ENCODE measurements at places on chromosomes 11 and 22.

DNA sequence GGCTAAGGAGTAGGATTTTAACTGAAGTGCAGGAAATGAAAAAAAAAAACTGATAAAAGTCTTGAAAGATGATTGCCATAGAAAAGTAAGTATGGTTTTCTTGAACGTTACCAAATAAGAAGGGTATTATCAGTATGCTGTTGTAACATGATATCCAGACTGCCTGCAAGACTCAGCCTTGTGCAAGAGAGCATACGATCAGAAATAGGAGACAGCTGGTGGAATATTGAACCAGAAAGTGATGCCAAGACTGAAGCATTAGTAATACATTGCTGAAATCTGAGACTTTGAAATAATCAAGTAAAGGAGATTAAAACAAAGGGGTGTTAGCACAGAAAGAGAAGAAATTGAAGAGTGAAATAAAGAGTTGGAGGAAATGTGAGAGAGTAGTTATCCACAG is 452.7 kb upstream of the CNTN5 start:
- no peak for DNase-seq

GRCh38 chr11:134780486-134781147 is 368.6 kb upstream of the B3GAT1 start:
- DNase-seq: no peak

DNA sequence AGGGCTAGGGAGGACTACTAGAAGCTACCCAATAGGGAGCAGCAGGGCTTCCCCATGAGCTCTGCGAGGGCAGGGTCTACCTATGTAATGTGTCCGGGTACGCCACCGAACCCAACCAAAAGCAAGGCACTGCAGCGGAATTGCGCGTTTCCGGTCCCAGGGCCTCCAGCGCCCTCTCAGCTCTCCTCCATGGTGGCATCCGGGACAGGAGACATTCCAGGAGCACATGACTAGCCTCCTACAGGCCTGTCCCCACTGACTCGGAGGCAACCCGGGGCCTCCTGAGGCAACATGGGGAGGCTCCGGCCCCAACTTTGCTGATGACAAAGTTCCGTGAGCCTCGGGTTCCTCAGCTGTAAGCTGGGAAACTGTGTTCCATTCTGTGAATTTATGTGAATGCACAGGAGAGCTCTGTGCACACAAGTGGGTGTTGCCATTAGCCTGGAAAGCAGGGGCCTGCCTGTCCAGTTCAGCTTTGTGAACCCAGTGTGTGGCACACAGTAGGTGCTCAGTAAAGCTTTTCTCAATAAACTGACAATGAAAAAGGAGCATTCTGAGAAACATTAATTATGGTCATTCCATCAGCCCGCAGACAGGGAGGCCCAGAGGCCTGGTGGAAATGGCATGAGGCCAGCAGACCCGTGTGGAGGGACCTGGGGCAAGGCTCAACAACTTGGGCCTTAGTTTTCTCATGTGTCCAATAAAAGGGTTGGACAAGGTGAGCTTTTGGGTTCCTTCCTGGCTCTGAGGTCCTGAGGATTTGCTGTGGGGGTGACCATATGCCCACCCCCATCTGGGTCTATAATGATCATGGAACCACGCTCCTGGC is 50.3 kb downstream of the CHRDL2 start:
- DNase-seq: no peak

DNA sequence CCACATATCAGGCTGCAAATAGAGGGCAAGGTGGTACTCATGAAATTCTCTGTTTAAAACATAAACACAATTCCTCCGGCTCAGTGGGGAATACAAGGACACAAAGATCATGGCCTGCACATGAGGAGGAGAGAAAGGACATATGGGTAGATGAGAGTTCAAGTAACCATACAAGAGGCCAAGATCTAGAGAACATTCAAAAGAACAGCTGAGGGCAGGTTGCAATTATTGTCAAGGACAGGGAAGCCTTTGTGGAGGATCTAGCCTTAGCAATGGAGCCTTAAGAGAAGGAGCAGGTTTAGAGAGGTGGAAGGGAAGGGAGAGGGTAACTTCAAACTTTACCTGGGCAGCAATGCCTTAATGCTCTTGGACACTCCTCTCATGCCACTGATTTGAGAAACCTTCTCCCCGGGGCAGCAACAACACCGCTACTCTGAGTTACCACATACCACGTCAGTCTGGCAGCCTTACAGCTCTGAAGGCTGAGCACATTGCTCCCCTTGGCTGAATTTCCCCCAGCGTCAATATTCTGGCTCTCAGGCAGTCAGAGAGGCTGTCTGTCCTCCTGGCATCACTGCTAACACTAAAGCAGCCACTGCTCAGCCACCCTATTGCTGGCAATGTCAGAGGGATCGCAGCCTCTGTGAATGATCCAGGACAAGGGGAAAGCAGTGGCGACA is 55.5 kb downstream of the CLPB start:
- no peak for DNase-seq

DNA sequence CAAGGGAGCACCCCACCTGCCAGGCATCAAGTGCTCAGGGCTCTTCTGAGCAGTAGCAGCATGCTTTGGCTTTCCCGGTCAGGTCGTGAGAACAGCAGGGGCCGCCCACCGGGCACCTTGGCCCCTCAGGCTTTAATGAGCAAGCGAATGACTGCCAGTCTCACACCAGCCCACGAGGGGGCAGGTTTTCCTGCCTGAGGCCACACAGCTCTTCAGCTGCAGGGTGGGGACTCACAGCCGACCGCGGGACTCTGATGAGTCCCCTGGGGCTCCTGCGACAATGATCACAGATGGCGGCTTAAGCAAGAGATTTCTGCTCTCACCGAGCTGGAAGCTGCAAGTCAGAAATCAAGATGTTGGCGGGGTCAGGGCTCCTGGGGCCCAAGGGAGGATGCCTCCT is 14.3 kb upstream of the FGF19 start:
- DNase-seq: no peak

- DNase-seq: no peak
These were observed 45.7 kb downstream of the SHISAL1 start for GRCh38 chr22:44266796-44267760.

DNA sequence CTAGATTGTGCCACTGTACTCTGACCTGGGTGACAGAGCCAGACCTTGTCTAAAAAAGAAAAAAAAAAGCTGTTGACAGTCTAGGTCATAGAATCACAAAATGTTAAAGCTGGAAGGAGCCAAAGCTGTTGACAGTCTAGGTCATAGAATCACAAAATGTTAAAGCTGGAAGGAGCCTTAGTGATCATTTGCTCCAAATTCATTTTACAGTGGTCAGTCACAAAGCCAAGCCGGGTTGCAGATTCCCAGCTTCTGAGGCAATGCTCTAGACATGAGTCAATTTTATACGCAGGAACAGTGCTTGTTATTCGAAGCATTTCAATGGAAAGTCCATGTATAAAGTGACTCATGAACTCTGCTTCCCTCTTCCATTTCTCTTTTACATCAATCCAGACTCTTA is 47.4 kb downstream of the SYT13 start:
- DNase-seq: no peak

- no peak for DNase-seq
These were observed 14.7 kb downstream of the MPEG1 start for GRCh38 chr11:59197991-59198390.

GRCh38 chr11:424232-424631 is 9.4 kb upstream of the SIGIRR start:
- DNase-seq: no peak

DNA sequence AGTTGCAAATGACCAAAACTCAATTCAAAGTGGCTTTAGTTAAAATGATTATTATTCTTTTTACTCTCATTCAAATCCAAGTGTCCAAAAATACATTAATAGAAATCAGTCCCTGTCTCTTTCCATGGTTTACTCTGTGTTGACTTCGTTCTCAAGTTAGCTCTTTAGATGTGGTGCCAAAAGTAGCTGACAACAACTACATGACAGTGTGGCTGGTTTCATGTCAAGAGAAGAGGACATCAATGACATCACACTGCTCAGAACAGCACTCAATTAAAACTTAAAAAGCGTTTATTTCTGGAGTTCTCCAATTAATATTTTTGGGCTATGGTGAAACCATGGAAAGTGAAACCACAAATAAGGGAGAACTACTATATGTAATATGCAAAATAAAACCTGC is 1746.9 kb downstream of the LRRC4C start:
- no peak for DNase-seq

DNA sequence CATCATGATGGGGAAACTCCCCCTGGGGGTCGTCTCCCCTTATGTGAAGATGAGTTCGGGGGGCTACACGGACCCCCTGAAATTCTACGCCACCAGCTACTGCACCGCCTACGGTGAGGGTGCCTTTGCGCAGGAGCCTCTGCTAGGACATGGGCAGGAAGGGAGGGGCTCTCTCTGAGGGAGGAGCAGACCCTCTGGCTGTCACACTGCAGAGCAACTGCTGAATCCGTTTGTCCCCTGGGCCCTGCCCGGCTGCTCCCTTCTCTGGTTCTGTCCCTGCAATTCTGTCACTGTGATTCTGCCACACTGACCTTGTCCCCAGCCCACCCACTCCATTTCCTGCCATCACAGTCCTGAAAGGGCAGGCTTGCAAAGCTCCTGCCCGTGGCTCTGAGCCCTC is 26.7 kb upstream of the LRRC10B start:
- DNase-seq: no peak

DNA sequence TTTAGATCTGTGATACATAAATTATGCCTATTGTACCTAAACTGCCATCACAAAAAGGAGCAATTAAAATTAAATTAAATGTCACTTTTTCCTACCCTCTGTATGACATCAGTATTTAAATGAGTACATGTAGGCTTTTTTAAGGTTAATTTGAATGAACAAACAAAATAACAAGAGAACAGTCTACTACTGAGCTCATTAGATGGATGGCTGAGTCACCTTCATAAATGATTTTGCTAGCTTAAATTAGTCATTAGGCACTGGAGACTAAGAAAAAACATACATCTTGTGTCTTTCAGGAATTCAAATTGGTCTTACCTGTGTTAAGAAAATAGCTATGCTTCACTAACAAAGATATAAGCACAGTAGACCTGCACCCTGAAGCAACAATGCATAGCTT is 153.6 kb downstream of the RCN1 start:
- DNase-seq: no peak

GRCh38 chr11:69166218-69167115 is 10.7 kb downstream of the SMIM38 start:
- DNase-seq: no peak

- no peak for DNase-seq
These were observed 171.1 kb downstream of the COMMD9 start for GRCh38 chr11:36118084-36118483.

GRCh38 chr11:117538263-117539135 is 210.8 kb downstream of the CEP164 start:
- DNase-seq: no peak

DNA sequence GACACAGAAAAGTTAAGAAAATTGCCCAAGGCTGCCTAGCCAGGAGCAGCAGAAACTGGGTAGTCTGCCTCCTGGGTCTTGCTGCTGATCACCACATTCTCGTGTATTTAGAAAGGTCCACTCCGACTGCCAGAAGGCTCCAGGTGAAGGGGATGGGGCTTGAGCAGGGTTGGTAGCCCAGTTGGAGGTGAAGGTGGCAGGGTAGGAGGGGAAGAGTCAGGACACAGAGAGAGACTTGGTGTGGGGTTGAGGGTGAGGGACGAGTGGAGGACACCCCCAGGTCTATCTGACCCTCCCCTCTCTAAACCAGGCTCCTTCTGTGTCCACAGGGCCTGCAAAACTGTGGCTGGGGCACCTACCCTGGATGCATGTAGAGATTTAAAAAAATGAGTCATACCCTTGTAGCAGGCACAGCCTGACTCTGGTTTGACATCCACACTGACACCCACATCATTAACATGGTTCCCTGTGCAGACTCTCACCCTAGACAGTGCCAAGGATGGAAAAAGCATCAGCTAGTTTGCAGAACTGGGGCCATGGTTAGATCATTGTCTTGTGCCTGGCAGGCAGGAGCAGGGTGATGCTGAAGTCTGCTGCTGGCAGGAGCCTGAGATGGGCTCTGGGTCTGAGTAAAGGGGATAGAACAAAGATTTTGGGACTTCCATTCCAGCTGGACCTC is 273.2 kb downstream of the TENM4 start:
- DNase-seq: no peak

DNA sequence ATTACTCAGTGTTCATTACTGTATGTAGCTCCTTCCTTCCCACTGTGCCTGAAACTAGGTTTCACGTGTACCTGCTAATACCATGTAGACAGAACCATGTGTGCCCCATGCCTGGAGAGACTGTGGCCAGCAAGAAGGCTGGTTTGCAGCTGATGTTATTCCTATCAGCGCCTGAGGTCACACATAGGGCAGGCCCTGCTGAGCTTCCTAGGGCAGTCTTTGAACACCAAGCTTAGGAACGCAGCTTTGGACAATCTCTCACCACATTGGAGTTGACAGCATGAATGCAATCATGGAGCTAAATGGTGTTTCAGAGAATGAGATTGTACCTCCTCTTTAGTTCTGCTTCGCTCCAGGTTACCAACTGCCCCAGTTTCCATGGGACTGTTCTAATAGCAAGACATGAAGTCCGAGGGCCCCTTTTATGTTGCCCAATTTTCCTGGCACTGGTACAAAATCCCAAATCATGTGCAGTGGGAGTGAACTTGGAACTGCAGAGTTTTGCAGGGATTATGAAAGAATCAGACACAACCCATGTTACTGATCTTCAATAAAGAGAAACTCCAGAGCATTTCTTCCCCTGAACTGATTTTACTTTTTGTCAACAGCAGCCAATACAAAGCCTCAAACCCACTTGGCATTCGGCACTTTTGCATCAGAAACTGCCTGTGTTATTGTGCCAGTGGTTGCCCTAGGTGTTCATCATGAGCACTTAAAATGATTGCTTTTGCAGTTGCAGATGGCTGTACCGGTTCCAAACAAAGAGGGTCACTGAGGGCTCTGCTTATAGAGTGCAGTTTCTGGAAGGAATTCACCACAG is 154.2 kb upstream of the TTC12 start:
- DNase-seq: no peak

DNA sequence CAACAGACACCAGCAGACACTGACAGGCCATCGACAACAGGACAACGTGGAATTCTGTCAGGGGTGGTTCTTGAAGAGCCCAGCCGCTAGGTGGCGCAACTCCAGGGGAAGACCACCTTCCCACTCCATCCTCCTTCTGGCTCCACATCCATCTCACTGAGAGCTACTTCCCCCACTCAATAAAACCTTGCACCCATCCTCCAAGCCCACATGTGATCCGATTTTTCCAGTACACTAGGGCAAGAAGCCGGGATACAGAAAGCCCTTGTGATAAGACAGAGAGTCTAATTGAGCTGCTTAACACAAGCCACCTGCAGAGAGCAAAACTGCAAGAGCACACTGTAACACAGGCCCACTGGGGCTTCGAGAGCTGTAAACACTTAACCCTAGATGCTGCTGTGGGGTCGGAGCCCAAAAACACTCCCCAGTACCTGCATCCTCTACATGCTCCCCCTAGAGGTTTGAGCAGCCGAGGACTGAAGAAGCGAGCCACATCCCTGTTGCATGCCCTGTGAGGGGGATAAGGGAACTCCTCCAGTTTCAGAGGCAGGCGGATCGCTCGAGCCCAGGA is 11.5 kb upstream of the RAB39A start:
- no peak for DNase-seq

GRCh38 chr22:24523873-24524272 is 28.7 kb downstream of the UPB1 start:
- DNase-seq: no peak

DNA sequence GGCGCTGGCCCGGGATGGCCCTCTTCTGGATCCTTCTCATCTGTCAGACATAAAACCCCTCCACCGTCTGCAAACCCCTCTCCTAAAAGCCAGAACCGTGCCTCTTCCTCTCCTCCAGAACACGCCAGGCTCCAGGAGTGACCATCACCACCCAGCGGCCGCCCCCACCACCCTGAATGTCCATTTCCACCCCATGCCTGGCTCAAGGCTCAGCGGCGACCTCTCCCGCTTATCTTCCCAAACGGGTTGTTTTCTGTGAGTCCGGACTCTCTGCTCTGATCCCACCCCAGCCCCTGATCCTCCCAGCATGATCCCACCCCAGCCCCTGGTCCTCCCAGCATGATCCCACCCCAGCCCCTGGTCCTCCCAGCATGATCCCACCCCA is 37.6 kb downstream of the CELSR1 start:
- no peak for DNase-seq
